ENCODE measurements at places on chromosomes 2 and 18. TPM values are rescaled to one million over a fixed set of nuclear protein-coding genes. Genes with fewer than 3 reads are reported as not detected.

The EFHD1 gene
- total RNA-seq, result 0.71 TPM

The TUBB6 gene
- total RNA-seq, result 35.6 TPM

The CREB1 gene
- 108 TPM for total RNA-seq

GRCh38 chr2:27042985-27043634, 8.4 kb upstream of the AGBL5 start:
- no peak for DNase-seq

DNA sequence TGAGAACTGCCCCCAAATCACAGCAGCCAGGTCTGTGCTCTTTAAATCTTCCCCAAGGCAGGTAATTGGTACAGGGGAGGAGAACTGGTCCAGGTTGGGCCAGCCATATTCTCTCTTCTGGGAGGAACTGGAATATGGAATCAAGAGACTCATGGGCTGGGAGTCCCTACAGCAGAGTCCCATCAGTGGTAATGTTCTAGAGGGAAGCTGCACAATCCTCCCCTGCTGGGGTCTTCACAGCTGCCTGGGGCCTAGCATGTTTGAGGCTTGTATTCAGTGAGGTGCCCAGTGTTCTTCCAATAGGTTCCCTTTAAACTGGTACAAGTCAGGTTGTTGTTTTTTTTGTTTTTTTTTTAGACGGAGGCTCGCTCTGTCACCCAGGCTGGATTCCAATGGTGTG, 21.1 kb upstream of the EGR4 start:
- DNase-seq, result no peak

DNA sequence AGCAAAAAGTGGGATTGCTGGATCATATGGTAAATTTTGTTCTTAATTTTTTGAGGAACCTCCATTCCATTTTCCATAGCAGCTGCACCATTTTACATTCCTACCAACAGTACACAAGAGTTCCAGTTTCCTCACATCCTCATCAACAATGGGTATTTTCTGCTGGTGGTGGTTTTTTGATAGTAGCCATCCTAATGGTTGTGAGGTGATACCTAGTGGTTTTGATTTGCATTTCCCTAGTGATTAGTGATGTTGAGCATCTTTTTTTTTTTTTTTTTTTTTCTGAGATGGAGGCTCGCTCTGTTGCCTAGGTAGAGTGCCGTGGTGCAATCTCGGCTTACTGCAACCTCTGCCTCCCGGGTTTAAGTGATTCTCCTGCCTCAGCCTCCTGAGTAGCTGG, 30.5 kb downstream of the METTL21A start:
- DNase-seq, result no peak

DNA sequence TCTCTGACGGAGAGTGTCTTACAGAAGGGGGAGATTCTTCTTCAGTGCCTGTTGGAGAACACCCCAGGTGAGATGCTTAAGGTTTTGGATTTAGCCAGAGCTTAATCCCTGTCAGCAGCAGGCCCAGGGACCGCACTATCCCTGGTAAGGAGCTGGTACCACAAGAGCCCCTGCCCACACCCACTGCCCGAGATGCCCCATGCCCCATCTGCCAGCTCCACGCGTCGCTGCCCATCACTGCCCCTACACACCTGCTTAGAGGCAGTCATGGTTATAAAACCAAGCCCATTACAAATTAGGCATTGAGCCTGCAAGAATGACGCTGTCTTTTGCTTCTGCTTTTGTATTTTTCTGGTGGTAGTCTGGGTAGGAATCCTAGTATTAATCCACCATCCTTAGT, 21.7 kb downstream of the CEP68 start:
- no peak for DNase-seq

- no peak for DNase-seq
Measured at GRCh38 chr2:225367482-225367881, 32.0 kb upstream of the NYAP2 start.

DNA sequence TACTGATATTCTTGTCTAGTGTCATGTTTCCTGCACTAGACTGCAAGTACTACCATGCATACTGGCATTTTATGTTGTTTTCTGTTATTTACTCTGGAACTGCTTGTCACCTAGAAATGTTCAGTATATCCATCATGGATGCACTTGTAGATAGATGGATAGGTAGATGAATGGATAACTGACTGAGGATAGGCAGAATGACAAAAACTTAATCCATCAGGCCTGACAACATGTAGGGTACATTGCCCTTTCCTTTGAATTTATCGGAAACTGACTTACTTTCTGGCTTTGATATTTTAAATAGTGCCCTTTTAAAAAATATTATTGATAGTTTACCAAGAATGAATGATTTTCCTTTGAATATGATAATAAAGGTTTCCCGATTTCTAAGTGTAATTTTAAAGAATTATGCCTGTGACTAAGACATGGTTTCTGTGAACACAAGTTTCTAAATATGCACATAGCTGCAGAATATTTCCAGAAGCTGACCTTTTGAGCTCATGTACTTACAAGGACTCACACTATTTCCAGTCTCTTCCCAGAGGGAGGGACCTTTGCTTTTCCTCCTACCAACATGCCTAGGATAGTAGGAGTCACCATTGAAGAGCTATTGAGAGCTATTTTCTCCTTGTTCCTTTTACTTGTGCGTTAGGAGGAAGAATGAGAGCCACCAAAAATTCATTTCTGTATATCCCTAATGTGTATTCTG, 81.3 kb downstream of the ANKRD12 start:
- no peak for DNase-seq

GRCh38 chr2:146124741-146125140, 1604.8 kb upstream of the ZEB2 start:
- DNase-seq, result no peak

Measured in glutamatergic neuron (in vitro differentiated cells).